ENCODE measurements at places on chromosomes 7 and 10.

DNA sequence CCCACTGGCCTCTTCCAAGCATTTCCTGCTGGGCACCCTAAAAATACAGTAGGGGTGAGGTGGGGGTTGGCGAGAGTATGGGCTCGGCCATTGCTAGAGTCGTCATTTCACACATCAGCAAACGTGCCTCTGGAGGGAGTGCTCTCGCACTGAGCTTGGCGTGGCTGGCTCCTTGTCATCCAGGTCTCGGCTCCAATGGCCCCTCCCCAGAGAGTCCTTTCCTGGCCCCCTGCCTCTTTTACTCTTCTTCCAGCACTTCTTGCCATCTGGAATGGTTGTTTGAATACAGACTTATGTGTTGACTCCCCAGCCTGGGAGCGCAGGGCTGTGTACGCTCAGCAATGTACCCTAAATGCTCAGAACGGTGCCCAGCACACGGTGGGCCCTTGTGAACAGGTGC is 18.8 kb downstream of the UNC5B start:
- DNase-seq, result no peak

DNA sequence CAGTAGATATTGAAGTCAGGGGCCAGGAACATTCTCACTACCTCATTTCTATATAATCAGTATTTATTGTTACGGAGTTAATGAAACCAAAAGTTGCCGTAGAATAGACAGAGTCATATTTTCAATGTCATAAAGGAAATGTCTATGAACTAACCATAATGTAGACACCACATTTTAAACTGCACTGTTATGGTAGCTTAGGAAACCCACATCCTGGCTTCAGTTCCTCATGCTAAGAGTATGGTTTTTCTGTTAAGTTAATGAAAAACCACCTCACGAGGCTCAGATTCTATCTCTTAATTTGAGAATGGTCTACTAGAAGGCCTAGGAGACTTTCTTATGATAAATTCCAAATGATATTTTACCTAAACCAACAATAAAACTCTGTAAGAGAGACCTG is 166.5 kb downstream of the TMEM26 start:
- no peak for DNase-seq

- no peak for DNase-seq
These were observed 6.2 kb upstream of the OTUD1 start for GRCh38 chr10:23432639-23433038.

DNA sequence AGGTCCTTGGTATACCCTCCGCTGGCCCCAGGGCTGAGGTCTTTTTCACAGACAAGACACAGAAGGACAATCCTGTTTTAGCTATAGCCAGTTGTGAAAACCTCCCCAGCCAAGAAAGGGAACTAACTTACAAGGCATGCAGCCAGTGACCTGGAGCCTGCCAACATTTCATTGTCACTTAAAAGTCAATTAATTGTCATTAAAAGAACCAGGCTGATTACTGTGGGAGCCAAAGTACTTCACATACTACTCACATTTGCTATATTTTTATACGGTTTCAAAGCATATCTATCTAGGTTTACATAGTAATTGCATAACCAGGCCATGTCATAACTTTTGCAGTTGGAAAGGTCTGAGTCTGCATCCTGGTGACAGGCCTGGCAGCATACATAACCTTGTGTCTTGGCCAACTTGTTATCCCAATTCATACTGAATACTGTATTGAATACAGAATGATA is 31.1 kb downstream of the NRBF2 start:
- DNase-seq, result no peak

DNA sequence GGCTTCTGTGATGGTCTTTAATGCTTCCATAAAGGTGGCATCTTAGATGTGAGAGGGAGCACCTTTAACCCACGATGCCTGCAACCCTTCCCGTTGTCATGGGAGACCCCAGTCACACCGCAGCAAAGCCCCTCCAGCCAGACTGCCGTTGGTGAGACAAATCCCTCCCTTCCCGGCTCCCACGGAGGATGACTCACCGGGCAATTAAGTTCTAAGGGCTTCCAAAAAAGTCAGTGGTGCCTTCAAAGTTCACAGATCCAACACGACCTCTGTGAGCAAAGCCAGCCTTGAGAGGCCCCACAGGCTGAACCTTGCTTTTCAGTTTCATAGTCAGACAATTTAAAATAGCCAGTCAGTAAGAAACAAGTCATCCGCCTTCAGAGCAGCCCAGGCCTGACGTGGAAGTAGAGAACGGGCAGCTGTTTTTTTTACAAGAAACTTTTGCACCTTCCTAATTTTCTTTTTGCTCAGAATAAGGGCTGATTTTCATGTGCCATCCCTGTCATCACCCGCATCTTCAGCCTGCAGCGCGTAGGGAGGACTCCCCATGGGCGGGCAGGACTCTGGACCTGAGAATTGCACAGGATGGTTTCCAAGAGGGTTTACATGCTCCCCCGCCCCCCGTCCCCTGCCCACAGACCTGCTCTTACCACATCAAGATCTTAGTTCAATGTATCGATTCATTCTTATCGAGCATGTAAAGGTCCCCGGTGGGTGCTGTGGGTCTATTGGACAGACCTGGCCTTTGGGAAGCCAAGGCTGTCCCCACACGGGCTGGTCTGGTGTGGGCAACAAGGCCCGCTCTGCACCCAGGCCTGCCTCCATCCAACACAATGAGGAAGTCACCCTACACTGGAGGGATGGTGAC is 333.9 kb downstream of the DNAJB6 start:
- no peak for DNase-seq

DNA sequence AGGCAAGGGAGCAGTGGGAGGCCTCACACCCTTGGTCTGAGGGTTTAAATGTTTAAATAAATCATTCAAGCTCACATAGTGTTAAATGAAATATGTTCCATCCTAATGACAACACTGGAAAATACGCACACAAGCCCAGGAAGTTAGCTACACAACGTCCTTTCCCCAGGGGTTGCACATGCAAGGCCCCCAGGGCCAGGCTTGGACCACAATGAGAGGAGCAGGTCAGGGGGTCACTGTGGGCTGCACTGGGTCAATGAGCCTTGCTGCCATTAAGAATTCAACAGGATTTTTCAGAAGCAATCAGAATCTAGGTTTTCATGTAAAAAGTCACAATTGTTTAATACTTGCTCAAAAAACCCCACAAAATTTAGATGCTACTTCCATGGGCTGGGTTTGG is 64.9 kb upstream of the ADCY1 start:
- no peak for DNase-seq

GRCh38 chr10:122152544-122152943 is 118.6 kb upstream of the BTBD16 start:
- DNase-seq, result peak; percentile 70

GRCh38 chr10:12699781-12700556 is 301.5 kb downstream of the CCDC3 start:
- DNase-seq, result no peak
